ENCODE measurements at places on chromosomes 7 and 10.

- DNase-seq: peak; percentile 57
Observed at GRCh38 chr10:126373972-126374371, 14.3 kb downstream of the ADAM12 start.

- no peak for DNase-seq
Observed at GRCh38 chr7:2707481-2707880, 19.5 kb downstream of the AMZ1 start.

- no peak for DNase-seq
Observed at GRCh38 chr10:978826-979421, 9.3 kb upstream of the GTPBP4 start.

DNA sequence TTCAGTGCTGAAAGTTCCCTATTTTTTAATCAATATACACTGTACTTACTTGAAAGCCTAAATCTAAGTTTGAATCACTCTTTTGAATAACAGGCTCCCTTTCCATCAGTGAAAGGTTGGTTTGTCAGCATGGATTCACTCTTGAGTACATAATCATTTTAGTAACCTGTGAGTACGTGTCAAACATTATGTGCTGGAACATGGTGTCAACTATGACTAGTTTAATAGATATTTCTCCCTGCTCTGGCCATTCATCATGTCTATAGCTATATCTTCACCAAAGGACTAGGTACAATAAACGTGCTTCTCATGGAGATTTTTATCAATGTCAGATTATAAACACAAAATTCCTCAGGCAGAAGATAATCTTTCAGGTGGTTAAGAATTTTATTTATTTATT lies 61.7 kb upstream of the MDFIC start:
- no peak for DNase-seq

DNA sequence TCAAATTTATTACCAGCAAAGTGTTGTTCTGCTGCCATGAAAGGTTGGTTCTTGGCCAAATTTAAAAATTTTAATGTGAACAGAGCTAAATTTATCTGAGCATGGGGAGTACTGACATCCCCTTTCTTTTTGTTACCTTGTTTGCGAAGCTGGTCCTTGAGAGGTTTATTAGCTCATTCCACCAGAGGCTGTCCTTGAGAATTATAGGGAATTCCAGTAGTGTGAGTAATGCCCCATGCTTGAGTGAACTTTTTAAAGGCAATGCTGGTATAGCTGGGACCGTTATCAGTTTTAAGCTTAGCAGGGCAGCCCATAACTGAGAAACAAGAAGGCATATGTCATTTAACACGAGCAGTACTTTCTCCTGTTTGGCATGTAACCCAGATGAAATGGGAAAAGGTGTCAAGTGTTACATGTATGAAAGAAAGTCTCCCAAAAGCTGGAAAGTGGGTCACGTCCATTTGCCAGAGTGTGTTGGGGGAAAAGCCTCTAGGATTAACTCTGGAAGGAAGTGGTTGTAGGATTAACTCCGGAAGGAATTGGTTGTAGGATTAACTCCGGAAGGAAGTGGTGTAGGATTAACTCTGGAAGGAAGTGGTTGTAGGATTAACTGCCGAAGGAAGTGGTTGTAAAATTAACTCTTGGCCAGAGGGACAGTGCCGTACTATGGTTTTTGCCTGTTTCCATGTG lies 37.3 kb upstream of the AKR1C2 start:
- no peak for DNase-seq

GRCh38 chr10:83165265-83165664 lies 974.0 kb upstream of the GHITM start:
- no peak for DNase-seq

GRCh38 chr7:32164341-32164996 lies 94.3 kb upstream of the PDE1C start:
- DNase-seq: peak; percentile 83

- DNase-seq: peak; percentile 62
Observed at GRCh38 chr7:88184848-88185304, 35.0 kb downstream of the SRI start.

DNA sequence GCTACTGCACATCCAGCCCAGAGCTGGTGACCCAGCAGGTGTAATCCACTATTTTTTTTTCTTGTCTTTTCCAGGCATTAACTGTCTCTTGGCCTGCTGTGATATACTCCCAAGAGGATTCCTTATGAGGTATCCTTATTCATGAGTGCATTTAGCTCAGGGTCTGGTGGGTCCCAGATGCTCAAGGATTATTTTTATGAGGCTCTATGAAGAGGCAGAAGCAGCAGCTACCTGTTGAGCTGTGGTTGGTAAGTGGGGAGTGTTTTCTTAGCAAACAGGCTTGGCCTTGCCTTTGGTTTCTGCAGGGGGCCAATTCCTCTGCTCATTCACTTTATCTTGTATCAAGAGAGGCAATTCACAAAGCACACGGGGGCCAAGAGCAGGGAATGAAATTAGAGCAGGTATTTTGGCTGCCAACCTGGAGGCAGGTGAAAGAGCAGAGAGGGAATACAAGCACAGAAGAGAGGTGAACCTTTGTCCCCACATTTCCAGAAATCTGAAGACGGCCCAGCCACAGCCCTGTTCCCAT lies 221.6 kb downstream of the TMEM178B start:
- no peak for DNase-seq

- no peak for DNase-seq
Observed at GRCh38 chr7:130606161-130606560, 62.4 kb downstream of the COPG2 start.

- no peak for DNase-seq
Observed at GRCh38 chr7:95525503-95525902, 39.8 kb downstream of the ASB4 start.

- DNase-seq: no peak
Observed at GRCh38 chr10:59435707-59436106, 73.4 kb upstream of the FAM13C start.

DNA sequence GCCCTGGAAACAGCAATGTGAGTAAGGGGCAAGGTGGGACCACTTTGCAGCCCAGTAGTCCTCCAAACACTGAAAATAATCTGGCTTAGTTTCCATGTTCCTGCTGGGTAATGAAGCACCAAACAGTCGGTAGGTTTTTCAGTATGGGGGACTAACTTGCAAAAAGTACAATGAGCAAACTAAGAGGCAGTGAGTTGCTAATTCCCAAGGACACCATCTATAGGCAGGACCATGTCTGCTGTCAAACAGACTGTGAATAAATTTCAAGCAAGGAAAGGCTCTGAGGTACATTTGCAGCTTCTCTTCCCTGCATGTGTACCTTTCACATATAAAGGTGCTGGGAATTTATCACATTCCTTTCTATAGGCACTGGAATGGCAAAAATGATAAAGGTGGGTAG lies 327.7 kb downstream of the GPR158 start:
- no peak for DNase-seq

DNA sequence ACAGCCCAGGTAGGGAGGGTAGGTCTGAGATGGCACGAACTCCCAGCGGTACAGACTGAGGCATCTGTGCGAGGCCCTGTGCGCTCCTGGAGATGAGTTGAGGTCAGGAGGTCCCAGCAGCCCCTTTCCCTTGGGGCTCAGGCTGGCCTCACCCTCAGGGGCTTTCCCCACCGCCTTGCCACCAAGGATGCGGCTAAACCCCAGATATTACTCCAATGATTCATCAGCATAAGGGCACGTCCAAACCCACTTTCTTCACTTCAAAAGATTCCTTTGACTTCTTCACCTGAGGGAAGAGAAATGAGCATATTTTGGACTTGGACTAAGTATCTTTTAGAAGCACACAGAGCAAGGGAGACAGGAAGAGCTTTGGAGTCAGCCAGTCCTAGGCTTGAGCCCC lies 20.3 kb downstream of the UROS start:
- no peak for DNase-seq

DNA sequence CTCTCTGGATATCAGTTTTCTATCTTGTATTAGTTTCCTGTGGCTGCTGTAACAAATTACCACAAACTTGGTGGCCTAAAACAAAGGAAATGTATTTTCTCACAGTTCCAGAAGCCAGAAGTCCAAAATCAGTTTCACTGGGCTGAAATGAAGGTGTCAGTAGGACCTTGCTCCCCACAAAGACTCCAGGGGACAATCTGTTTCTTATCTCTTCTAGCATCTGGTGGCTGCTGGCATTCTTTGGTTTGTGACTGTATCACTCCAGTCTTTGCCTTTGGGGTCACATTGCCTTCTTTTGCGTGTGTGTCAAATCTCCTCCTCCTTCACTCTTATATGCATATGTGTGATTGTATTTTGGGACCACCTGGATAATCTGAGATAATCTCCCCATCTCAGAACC lies 153.0 kb upstream of the PRPS1L1 start:
- DNase-seq: no peak

- no peak for DNase-seq
Observed at GRCh38 chr10:62050346-62050892, 148.9 kb downstream of the ARID5B start.

DNA sequence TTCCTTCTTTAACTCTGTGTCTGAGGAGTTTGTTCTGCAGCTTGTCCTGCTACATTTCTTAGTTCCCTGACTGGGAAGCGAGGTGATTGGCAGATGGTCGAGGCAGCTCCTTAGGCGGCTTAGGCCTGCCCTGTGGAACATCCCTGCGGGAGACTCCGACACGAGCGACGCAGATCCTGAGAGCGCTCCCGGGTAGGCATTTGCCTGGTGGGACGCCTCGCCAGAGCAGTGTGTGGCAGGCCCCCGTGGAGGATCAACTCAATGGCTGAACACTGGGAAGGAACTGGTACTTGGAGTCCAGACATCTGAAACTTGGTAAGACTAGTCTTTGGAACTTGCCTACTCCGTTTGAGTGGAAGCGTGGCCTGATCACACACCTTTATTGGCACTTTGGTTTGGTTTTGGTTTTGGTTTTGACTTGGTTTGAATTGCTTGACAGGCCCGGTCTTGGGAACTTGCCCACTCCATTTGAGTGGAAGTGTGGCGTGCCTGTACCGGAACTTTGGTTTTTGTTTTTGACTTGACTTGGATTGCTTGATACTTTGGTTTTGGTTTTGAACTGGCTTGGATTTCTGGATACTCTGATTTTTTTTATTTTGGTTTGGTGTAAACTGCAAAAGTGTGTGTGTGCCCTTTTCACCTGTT lies 42.6 kb downstream of the MAP3K8 start:
- DNase-seq: no peak

DNA sequence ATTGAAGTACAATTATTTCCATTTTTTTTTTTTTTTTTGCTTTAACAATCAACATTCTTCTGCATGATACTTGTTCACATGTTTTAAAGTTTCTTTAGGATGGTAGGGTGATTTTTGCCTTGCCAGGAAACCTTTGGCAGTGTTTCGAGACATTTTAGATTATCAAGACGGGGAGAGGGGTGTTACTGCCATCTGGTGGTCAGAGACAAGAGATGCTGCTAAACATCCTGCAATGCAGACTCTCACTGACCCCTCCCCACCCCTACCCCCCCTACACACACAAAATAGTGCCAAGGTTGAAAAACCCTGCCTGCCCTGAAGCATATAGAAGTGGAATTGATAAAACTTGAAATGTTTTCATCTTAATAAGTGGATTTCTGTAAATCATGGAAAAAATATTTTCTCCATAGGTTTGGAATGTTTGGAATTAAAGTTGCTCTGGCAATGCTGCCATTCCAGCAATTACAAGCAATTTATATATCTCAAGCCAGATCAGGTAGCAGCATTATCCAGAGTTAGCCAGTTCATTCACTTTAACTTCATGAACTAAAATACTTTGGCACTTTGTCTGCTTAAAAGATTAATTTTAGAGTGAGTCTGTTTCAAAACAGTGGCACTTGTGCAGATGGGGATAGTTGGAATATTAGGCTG lies 62.1 kb downstream of the SDHAF3 start:
- DNase-seq: peak; percentile 38

- DNase-seq: no peak
Observed at GRCh38 chr7:7122033-7122478, 60.3 kb upstream of the C1GALT1 start.

Data from HCEC 1CT (cell line).